ENCODE measurements at places on chromosomes 16 and 17.
A peak's percentile ranks its signal among the peaks of the same experiment; 100 is the strongest.

DNA sequence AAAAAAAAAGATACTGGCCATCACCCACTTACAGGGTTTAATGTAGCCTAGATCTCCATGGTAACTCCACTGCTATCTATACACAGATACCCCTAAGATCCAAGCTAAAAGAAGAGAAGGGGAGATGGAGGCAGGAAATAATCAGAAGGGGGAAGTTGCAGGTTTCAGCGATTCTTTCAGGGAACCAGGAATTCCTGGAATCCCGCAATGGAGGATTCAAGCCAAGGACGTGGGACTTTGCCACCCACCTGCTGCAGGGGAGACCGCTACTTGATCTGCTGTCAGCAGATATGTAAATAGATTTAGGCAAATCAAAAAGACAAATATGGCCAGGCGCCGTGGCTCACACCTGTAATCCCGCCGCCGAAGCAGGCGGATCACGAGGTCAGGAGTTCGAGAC, 121.1 kb downstream of the AIPL1 start:
- DNase-seq, result no peak

DNA sequence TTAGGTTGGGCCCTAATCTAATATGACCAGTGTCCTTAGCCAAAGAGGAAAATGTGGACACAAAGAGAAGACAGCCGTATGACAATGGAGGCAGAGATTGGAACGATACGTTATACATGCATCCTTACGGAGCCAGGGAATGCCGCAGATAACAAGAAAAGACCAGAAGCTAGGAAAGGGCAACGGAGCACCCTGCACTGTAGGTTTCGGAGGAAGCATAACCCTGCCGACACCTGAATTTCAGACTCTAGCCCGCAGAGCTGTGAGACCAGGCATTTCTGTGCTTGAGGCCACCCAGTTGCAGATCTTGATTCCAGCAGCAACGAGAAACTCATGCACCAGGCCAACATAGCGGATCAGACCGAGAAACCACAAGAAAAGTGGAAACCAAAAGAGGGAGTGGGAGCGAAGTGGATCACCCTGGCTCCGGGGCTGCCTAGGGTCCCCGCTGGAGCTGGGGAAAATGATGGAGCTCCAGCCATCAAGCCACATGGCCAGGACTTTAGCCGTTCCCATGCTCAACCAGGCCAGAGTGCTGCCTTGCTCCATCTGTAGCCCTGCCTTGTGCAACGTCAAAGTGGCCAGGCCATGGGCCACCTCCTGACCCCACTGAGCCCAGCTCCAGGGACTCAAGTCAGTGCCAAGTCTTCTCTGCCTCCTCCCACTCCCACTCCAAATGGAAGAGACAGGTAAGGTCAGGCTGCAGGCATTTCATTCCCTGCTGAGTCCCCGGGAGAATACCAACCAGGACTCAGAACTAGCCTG, 51.7 kb upstream of the RPL38 start:
- DNase-seq, result no peak

- no peak for DNase-seq
Observed at GRCh38 chr16:13478991-13479390, 441.0 kb upstream of the ERCC4 start.

GRCh38 chr16:56047307-56048234, 143.7 kb upstream of the GNAO1 start:
- DNase-seq, result no peak

DNA sequence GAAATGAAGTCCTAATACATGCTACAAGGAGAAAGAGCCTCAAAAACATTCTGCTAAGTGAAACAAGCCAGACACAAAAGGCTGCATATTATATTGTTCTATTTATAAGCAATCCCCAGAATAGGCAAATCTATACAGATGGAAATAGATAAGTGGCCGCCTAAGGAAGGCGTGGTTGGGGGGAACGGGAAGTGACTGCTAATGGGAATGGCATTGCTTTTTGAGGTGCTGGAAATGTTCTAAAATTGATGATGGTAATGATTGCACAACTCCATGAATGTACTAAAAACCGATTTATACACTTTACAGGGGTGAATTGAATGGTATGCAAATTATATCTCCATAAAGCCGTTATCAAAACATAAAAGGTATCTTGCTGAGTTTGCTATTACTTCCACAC, 67.7 kb downstream of the GAS7 start:
- DNase-seq, result no peak

GRCh38 chr17:80415626-80416137, 715 bp downstream of the ENDOV start:
- no peak for DNase-seq

GRCh38 chr16:11049396-11050059, 105.2 kb downstream of the CLEC16A start:
- DNase-seq, result peak; percentile 31

DNA sequence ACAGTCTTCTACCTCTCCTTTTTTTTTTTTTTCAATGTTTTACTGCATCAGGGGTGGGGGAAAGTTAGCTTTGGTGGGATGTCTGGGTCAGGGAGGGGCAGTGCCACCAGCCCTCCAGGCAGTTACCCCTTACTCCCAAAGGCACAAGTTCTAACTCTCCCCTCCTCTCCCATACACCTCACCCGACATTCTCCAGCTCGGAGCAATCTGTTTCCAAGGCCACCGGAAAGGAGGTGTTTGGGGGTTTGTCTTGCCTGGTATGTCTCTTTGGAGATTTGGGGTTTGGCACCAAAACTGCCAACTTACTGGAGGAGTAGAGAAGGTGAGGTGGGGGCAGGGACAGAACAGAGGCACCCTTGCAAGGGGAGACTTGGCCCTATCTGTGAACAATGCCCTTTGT, 4.7 kb downstream of the DLX3 start:
- no peak for DNase-seq

DNA sequence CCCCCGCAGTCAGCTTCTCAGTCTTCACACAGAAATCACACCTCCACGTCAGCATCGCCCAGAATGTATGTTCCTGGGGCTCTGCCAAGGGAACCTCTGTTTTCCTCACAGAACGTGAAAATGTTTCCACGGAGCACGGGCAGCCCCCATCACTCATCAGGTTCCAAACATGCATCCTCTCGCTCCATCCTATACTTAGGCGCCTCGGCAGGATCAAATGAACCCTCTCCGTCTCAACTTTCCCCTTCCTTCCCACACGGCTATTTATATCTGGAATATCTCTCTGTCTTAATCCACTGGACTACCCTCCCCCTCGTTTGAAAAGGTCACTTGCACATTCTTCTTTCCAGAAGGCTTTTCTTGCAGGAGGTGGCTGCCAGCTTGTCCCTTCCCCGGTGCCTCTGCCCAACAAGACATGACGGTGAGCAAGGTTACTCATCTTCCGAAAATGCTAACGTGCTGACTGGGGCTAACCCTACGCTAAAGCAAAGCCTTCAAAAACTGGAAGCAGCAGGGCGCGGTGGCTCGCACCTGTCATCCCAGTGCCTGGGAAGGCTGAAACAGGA, 21.6 kb downstream of the NXN start:
- DNase-seq, result no peak

GRCh38 chr16:27429330-27429871, 27.4 kb downstream of the IL21R start:
- no peak for DNase-seq

DNA sequence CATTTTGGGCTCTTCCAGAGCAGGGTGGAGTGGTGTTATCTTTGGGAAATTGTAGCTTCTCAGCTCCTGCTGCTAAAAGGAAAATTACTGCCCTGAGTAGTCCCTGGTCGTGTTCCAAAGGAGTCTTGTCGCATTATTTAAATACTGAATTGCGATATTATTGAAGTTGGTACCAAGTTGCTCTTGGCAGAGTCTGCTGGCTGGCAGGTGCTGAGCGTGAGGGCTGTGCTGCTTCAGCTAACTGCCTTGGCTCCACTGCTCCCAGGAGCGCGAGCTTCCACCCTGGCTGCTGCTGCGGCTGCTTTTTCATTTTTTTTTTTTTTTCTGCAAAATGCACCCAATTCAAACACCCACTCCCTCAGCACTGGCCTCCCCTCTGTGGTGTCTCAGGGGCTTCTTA, 289.8 kb downstream of the MAF start:
- DNase-seq, result no peak

DNA sequence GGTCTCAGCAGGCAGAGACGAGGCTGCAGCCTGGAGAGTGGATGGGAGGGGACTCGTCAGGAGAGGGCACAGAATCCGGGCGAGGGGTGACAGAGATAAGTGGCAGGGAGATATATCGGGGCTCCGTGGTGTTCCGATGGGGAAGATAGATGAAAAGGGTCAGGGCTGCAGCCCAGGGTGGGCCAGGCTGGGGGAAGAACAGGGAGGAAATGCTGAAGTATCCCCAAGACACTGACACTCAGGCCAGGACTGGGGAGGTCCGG, 2.1 kb downstream of the LGALS3BP start:
- no peak for DNase-seq

DNA sequence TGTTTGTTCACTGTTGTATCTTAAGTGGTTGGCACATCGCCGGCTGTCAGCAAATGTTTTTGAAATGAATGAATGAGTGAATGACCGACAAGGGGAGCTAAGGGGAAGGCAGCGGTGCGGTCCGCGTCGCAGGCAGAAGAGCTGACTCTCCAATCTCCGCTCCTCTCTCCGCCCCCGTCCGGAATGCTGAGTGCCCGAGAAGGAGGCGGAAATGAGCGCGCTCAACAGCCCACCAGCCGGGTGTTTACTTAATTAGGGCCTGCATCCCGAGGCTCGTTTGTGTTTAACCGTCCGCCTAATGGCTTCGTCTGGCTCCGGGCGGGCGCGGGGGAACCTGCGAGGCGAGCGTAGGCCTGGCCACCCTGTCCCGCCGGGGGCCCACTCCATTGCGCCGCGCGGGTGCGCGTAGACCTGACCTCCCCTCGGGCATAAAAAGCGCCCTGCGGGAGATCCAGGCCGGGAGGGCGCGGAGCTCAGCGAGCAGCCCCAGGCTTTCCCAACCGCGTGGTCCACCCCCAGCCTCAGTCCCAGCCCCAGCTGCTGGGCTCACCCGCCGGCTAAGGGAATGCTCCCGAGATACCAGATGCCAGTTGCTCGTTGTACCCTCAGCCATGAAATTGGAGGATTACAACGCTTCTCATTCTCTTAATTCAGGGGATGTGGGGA, 2.5 kb upstream of the CDH3 start:
- DNase-seq, result no peak

GRCh38 chr17:2259769-2260536, 43.6 kb downstream of the SMG6 start:
- peak; percentile 54 for DNase-seq

GRCh38 chr16:77679901-77680300, 42.4 kb upstream of the NUDT7 start:
- no peak for DNase-seq

DNA sequence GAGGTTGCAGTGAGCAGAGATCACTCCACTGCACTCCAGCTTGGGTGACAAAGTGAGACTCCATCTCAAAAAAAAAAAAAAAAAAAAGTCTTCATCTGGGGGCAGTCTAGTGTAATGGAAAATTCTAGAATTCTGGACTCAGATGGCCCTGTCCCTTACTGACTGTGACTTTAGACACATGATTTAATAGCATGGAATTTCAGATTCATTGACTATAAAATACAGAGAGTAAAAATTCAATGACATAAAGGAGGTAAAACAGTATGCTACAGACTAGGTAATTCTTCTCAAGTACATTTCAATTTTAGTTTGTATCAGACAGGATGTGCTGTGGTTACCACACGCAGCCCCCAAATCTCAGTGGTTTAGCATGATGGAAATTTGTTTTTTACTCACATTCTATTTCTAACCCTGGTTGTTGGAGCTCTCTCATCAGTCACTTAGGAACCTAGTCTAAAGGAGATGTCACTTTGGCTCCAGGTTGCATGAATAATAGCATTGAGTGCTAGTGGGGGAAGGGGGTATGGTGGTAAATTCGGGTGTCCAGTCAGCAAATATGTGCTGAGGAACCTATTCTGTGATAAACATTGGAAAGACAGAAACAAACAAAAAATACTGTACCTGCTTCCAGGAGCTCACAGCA, 444.0 kb downstream of the XYLT1 start:
- DNase-seq, result no peak

DNA sequence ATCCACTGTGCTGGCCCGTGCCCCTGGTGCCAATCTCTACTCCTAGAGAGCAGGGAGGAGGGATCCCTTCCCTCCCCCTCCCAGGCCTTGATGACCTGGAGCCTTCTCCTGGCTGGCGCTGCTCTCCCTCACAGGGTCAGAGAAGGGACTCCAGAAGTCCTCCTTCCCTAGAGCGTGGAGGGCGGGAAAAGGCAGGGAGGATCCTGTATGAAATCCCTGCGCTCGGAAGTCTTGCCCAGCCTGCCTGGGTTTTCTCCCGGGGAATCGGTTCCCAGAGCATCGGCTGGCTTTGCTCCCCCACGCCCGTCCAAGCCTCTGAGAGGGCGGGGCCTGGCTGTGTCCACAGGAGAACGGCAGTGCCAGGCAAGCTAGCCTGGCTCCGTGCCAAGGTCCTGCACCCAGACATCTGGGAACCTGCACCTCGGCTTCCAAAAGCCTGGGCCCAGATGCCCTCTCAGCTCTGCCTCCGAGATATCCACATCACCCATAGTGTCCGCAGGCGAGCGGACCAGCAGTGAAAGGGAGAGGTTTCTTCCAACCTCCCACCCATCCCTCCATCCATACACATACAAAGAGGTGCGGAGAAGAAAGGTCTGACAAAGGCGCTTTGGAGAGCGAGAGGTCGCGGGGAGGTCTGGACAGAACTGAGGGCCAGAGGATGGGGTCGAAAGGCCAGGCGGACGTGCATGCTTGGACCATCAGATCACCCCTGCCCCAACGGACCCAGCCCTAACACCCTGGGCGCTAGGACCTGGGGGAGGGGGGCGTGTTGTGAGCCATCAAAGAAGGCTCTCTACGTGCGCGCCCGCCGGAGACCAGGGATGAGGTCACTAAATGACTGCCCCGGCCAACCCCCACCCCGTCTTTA, 1.1 kb downstream of the MPP2 start:
- DNase-seq, result peak; percentile 79

Measured in fibroblast of skin of back (primary cell).